Spinal cord (tissue), 10 donors: ENCODE measurements at places on chromosomes 11 and 22. TPM values are rescaled to one million over a fixed set of nuclear protein-coding genes. Genes with fewer than 3 reads are reported as not detected.

- DNase-seq = no peak
Measured at GRCh38 chr22:47540011-47540410, 777.6 kb downstream of the TBC1D22A start.

DNA sequence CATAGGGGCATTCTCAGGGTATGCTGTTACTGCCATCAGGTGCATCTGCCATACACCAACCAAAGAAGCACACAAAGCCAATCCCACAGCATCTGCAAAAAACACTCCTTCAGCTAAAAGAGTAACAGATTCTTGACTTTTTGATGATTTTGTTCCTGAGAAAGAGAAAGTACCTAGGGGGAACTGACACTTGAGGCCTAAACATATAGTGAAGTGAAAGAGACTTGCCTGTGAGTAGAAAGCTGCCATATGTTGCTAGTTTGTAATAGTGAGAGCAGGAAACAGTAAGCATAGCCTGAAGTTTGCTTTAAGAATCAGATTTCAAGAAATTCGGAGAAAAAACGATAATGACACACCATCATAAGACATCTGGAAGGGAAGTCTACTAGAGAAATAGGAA is 97.9 kb upstream of the CTSC start:
- no peak for DNase-seq

DNA sequence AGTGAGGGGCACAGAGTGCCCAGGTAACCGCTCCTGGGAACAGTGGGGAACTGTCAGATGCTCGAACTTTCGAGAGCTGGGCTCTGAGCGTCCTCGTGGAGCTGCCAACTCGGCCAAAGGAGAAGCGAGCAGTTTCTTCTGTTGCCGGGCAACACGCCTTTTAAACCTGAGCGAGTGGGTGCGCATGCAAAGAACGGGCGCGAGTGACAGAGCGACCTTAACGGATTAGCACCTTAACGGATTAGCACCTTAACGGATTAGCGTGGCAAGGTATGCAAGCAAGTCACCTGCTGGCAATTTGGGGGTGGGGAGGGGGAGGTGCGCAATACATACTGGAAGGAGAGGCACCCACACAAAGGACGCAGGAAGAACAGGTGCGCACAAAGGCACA is 61.8 kb upstream of the PRODH start:
- peak; percentile 66 for DNase-seq

Gene ALDH3B1
- 4.5 TPM for total RNA-seq

- DNase-seq = no peak
Measured at GRCh38 chr11:96265220-96265737, 77.7 kb downstream of the MAML2 start.

Gene PRAME
- 0.30 TPM for total RNA-seq

Gene FAM111B
- total RNA-seq = 10.5 TPM

Gene CRKL
- total RNA-seq = 63.6 TPM

GRCh38 chr22:46081036-46081830 is 69.1 kb upstream of the PPARA start:
- DNase-seq = peak; percentile 73

DNA sequence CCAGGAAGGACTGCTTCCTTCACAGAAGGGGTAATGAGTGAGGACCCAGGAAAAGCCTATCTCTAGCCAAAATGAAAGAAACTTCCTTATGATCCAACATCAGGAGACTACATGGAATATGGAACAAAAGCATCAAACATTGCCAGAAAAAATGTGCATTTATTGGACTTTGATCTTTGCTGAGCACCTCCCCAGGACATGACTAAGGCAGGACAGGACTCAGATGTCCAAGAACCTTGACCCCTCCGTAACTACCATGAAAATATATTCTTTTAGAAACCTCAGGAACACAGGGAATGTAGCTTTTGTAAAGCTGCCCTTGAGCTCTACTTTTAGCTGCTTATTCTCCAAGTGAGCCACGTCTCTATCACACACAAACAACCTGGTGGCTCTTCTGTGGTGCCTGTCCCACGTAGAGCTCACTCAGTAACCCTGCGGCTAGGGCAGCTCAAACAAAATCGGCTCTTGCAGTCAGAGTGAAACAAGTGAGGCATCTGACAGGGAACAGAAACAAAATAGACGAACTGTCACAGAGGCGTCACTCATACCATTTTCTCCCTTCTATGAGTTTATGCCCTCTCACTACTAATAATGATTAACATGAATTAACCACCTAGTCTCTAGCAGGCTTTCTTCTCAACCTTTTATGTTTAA is 471.5 kb upstream of the API5 start:
- DNase-seq = no peak

DNA sequence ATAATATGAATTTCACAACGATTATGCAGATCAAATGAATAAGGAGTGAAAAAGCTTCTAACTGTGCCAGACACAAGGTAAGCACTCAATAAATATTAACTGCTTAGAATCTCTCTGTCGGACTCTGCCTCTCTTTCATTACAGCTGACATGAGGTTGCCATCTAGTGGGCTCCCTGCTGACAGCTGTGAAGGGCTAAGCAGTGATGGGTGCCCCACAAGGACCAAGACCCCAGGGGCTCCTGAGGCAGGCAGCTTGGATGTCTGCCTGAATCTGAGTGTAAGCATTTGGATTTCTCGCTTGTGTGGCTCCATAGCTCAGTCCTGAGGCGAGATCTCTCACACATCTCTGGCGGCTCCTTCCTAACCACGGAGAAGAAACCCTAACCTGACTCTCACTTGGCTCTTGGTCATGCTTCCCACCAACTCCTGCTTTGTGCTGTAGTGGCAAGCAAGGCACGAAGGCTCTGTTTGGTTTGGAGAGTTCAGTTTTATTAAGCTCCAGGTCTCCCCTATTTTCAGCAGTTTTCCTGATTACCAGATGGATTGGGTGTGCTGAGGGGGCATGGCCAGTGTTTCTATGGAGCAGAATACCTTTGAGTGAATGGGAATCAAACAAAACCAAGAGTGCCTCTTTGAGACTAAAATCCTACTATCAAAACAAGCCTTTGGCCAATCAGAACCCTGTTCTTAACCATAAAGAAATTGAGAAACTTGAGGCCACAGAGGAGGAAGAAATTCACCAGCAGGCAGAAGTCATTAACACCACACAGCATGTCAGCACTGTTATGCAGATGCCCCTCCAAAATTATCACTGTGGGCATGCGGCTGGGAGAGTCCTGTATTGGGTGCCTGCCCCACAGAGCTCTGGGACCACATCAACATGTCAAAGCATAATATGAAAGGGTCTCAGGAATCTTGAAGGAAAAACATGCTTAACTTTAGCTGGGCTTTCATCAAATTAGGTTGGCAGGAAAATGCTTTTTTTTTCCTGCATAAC is 152.8 kb upstream of the NTM start:
- DNase-seq = no peak

DNA sequence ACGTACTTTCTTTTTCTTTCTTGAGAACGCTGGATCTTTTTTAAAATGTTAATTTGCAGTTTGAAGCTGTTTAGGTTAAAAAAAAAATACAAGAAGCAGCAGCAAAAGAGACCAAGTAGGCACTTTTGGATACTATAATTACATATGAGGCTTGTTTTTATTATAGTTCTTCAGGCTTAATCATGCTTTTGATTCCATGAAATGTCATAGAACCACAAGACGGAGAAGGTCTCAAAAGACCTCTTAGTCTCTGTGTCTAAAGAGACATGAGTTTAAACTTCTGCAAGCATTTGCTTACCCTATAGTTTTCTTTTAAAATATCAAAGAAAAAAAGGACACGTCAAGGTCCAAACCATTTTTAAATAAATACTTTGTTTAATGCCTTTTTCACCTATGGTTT is 18.8 kb upstream of the MMP20 start:
- no peak for DNase-seq

Gene TYR
- total RNA-seq = 0.20 TPM

Gene ARHGAP32
- 60.2 TPM for total RNA-seq

- no peak for DNase-seq
Measured at GRCh38 chr22:27602390-27602789, 199.2 kb downstream of the MN1 start.

Gene OR5P2
- not detected for total RNA-seq

Gene IL10RA
- 6.3 TPM for total RNA-seq

Gene OR10D3
- not detected for total RNA-seq

GRCh38 chr22:24698266-24698926 is 76.1 kb downstream of the PIWIL3 start:
- no peak for DNase-seq

GRCh38 chr22:22110548-22111266 is 128.1 kb upstream of the TOP3B start:
- DNase-seq = peak; percentile 61

DNA sequence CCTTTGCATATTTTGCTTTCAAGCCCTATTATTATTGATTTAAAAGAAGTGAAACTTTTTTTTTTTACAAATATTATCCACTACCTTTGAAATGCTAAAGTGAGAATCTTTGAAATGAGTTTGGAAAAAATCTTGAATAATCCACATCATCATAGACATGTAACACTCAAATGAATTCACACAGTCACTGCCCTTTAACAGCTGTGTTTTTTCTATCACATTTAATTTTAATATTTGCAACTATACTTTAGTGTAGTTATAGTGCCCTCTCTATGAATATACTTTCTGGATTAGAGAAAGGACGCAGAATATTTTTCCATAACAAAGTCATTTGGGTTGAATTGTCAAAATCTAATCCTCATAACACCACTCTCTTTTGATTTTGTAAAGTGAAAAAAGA is 37.9 kb upstream of the MTMR2 start:
- DNase-seq = no peak

Gene TRIM6
- total RNA-seq = 4.3 TPM

Gene TXNRD2
- 17.1 TPM for total RNA-seq

DNA sequence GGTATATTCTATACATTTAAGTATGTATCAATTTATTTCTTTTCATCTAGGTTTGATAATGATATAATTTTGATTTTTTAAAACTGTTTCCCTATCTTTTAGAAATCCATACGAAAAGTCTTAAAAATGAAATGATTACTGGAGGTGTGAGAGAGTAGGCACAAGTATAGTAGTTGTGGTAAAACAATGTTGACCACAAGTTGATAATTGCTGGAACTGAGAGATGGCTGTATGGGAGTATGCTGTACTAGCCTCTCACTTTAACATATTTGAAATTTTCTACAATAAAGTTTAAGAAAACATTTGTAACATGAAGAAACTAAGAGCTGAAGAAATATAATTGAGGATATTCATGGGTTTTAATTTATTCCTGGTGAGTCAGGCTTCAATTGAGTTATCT is 30.0 kb downstream of the FSHB start:
- no peak for DNase-seq

DNA sequence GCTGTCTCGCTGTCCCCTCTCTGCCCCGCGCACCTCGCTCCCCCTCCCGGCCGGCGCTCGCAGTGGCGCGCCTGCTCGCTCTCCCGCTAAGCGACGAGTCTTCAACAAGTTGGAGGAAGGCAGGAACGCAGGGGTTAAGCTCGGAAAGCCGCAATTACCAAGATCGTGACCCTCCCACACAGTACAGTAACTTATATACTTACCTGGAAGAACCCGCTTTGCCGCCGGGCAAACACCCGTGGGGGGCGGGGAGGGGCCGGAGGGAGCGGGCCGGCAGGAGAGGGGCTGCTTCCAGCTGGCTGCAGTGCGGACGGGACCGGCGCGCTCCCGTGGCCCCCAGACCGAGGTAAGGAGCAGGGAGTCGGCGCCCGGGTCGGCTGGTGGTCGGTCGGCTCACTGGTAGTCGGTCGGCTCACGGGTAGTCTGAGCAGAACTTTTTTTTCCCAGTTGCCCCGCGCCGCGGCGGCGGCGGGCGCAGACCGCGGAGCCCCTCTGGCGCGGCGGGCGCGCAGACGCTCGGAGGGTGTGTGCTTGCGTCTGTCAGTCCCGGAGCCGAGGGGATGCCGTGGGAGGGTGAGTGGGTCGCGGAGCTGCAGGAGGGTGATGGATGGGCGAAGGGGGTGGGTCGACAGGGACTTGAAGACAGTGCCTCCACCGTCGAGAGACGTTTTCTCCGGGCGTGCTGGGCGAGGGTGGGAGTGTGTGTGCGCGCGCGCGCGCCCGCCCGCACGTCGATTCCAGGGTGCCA is 101.2 kb upstream of the HSD17B12 start:
- peak; percentile 65 for DNase-seq

- no peak for DNase-seq
Measured at GRCh38 chr11:47384498-47384897, 6.2 kb upstream of the SPI1 start.

DNA sequence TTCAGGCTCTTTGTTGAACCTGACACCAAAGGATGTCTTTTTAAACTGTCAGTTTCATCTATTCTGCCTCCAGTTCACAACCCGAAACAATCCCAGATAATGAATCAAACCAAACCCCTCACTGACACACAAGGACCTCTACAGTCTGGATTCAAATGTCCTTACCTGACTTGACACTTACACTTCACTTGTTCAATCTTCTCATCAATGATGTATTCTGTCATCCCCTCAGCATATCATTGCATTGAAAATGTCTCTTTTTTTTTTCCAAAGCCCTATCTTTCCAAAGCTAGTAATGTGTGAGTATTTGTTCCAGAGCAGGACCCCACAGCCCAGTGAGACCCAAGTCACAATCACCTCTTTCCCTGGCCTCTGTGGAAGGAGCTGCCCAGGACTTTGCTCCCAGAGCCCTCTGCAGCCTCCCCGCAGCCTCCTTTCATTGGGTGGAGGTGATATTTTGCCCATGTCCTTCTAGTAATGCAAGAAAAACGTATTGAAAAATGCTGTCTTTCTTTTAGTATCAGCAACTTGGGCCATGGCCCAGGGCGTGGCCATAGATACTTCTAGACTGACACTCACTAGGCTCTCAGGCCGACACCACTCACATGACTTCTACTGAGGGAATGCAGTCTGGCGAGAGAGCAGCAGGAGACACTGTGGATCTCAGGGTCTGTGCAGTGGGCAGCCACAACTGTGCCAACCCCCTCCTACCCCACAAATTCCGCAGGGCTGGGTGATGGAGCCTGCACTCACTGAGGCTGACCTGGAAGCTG is 18.2 kb downstream of the RFPL3 start:
- no peak for DNase-seq

GRCh38 chr11:45290586-45290985 is 4.4 kb upstream of the SYT13 start:
- DNase-seq = no peak

- no peak for DNase-seq
Measured at GRCh38 chr11:124943254-124943616, 7.4 kb upstream of the HEPACAM start.

- peak; percentile 59 for DNase-seq
Measured at GRCh38 chr11:10293423-10294289, at the start of gene SBF2. TSS of gene SBF2 (minus strand) at chr11:10294219. CDS start at chr11:10294069, 150 bp downstream.

- no peak for DNase-seq
Measured at GRCh38 chr11:69114811-69115523, 40.8 kb upstream of the SMIM38 start.

Gene YWHAH
- 185 TPM for total RNA-seq
